Fibroblast of lung (primary cell): ENCODE measurements at places on chromosomes 4 and X. TPM values are rescaled to one million over a fixed set of nuclear protein-coding genes. Genes with fewer than 3 reads are reported as not detected.
A peak's percentile ranks its signal among the peaks of the same experiment; 100 is the strongest.

DNA sequence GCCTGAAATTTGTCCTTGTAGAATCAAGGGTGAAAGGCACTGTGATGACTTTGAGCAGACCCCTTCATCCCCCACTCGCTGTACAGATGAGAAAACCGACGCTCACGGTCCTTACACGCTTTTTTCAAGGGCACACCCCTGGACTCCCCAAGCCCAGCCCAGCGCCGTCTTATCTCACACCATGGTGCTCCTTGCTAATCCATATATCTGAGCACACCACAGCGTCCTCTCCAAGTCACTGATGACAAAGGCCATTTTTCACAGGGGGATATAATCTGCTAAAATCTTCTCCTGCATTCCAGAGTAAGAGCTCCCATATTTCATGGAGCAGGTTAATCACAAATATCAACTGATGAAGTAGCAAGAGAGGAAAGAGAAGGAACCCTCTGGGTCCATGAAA is 486.3 kb downstream of the BCOR start:
- H3K27me3 ChIP-seq = no peaks in the 10 kb centered on the region
- no peak overlapping the region for H3K27ac ChIP-seq
- H3K4me3 ChIP-seq = no peak overlapping the region
- no peaks in the 10 kb centered on the region for H3K4me1 ChIP-seq
- H3K36me3 ChIP-seq = no peaks in the 10 kb centered on the region

GRCh38 chr4:6926681-6927478 is 17.3 kb downstream of the TBC1D14 start:
- H3K4me3 ChIP-seq = no peak overlapping the region
- no peak overlapping the region for H3K27ac ChIP-seq
- peak; percentile 66 for DNase-seq
- H3K4me1 ChIP-seq = peaks cover 2% of the 10 kb centered on the region
- H3K36me3 ChIP-seq = peaks cover 3% of the 10 kb centered on the region

GRCh38 chrX:130172127-130172845 is 524 bp downstream of the RAB33A start:
- H3K4me1 ChIP-seq = peaks cover 7% of the 10 kb centered on the region
- peak overlapping the region; percentile 36 for H3K4me3 ChIP-seq
- DNase-seq = no peak
- H3K36me3 ChIP-seq = no peaks in the 10 kb centered on the region

GRCh38 chr4:85084371-85085094 is 118.0 kb upstream of the WDFY3 start:
- no peaks in the 10 kb centered on the region for H3K36me3 ChIP-seq
- peak; percentile 61 for DNase-seq
- no peak overlapping the region for H3K4me3 ChIP-seq
- no peaks in the 10 kb centered on the region for H3K27me3 ChIP-seq
- no peak overlapping the region for H3K27ac ChIP-seq

The ERCC6L gene
- total RNA-seq = 0.66 TPM in 1 of 2 replicates, not detected in the other
